Prostate gland (tissue), 2 donors: ENCODE measurements at places on chromosomes 2 and 18. TPM values are rescaled to one million over a fixed set of nuclear protein-coding genes. Genes with fewer than 3 reads are reported as not detected.
A peak's percentile ranks its signal among the peaks of the same experiment; 100 is the strongest.

DNA sequence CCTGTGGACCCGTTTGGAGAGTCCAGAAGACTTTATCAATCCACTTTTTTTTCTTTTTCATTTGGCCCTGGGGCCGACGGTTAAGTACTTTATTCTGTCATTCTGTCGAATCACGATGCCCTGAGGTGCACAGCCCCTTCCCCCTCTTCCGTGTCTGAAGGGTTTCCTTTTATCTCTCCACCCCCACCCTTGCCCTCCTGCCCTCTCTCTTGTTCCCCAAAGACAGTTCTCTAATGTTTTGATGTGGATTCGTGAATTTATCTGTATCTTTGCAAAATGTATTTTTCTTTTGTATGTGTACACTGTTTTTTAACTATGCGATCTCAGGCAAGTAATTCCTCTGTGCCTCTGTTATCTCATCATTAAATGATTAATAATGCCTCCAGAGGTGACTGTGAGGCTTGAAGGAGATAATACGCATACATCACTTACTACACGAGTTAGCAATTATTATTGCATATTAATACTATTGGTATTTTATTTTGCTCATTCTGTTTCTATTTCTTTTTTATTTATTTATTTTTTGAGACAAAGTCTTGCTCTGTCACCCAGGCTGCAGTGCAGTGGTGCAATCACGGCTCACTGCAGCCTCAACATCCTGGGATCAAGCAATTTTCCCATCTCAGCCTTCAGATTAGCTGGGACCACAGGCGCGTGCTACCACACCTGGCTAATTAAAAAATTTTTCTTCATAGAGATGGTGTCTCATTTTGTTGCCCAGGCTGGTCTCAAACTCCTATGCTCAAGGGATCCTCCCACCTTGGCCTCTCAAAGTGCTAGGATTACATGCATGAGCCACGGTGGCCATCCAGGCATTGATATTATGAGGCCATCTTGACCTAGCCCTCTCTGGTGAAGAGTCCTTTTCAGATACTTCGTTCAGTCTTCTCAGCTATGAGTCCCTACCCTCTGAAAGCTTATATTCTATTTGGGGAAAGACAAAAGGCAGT lies 1.4 kb upstream of the CASP8 start:
- DNase-seq, result no peak

DNA sequence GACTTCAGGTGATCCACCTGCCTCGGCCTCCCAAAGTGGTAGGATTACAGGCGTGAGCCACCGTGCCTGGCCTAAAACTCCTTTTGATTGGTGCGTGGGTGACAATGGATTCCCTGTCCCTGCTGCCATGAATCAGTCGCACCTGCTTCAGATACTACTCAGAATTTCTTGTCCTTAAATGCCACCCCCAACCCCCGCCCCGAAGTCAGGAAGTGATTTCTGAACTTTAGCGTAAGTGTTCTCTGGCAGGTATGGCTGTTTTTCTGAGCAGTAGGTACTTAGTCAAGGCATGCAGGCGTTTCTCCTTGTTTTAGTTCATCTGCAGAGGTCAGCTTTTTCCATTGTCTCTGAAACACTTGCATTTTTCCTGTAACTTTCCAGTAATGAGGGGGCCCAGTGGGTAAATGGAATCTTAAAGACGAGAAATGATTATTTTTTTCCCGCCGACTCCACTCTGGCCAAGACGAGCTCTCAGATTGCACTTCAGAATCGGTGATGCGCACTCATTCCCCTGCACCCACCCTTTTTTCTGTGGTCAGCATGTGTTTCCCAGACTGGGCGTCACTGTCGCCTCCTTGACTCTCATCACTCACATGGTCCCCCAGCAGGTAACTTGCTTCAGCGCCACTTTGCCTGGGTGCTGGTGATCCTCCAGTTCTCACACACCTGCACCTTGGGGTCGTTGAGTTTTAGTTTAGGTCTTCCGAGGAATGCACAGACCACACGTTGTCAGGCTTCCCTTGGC lies 179.7 kb downstream of the GBX2 start:
- no peak for DNase-seq

GRCh38 chr2:231300020-231300721 lies 95.3 kb upstream of the B3GNT7 start:
- DNase-seq, result peak; percentile 19

DNA sequence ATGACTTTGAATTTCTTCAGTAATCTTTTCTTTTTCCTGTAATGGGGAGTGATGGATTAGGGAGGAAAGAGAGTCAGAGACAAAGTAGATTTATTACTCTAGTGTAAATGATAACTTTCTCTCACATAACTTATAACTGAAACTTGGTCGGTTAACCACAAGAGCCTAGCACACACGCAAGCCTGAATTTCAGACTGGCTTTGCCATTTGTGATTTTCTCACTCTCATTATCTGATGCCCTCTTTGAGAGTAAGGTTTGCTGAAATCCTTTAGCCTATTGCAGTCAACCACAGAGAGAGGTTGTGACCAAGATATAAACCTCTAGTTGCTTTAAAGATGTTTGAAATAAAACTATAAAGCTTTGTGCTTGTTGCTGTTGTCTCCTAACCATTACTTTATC lies 117.9 kb upstream of the NETO1 start:
- no peak for DNase-seq

GRCh38 chr2:57084697-57085281 lies 901.0 kb downstream of the CCDC85A start:
- DNase-seq, result no peak

GRCh38 chr18:43486462-43486861 lies 209.2 kb upstream of the SYT4 start:
- DNase-seq, result no peak

- no peak for DNase-seq
Measured at GRCh38 chr2:17591846-17592245, 51.4 kb downstream of the VSNL1 start.

DNA sequence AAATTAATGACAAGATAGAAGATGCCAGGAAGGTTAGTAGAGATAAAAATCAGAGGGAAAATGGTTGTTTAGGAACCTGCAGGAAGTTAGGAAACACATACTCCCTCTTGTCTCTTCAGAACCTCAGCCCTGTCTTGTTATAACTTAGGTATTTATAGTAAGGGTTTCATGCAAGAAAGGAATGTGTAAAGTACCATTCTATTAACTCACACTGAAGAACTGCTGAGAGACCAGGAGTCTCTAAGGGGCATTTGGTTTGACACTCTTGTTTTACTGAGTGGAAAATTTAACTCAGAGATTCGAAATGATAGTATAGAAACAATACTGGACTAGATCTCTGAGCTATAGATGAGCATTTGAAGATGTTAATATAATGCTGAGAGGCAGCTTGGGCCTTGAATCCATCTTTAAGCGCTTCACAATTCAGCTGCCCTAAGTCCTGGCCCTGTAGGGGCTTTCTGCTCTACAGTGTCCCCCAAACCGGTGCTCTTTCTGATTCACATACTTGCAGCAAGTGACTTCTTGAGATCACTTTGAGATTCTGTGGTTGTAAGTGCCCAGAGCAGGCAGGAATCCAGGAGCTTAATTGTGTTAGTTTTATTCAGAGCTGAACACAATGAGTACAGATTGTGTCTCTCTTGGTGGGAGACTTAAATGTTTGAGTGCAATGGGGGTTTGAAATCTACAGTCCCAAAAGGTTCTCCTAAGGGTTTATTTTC lies 235.0 kb upstream of the RGPD4 start:
- no peak for DNase-seq

GRCh38 chr18:33751613-33752221 lies 173.7 kb downstream of the ASXL3 start:
- no peak for DNase-seq

- DNase-seq, result no peak
Measured at GRCh38 chr2:6452702-6453481, 412.8 kb downstream of the CMPK2 start.

DNA sequence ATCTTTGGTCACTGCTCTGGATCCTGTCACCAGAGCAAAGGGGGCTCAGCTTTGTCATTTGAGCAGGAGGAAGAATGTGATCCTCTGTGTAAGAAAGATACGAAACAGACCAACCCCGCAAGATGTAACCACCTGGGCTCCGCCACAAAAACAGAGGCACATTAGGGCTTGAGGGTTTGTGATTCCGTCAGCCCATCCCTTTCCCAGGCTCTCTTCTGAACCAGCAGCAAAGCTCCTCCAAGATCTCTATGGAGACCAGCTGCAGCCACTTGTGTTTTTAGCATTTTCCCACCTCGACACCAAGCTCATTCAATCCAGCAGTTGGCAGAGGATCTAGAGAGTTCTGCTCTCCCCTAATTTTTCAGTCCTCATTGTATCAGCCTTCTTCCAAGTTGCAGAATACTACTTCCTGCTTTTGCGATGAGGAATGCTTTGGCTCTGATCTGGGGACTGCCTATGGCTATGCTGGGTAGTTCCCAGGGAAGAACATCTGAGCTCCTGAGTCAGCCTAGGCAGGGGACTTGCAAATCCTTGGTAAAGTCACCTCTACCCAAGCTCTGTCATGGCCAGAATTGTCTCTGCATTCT lies 139.6 kb upstream of the RAB12 start:
- no peak for DNase-seq

GRCh38 chr2:86672027-86672545 lies 48.0 kb upstream of the RMND5A start:
- DNase-seq, result no peak

DNA sequence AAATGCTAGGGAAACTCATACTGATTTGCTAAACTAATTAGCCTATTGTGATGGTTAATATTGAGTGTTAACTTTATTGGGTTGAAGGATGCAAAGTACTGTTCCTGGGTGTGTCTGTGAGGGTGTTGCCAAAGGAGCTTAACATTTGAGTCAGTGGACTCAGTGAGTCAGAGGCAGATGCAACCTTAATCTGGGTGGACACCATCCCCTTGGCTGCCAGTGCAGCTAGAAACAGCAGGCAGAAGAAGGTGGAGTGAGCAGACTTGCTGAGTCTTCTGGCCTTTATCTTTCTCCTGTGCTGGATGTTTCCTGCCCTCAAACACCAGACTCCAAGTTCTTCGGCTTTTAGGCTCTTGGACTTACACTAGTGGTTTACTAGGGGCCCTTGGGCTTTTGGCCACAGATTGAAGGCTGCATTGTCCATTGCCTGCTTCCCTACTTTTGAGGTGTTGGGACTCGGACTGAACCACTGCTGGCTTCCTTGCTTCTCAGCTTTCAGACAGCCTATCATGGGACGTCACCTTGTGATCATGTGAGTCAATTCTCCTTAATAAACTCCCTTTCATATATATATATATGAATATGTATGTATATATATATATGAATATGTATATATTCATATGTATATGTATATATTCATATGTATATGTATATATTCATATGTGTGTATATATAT lies 69.7 kb downstream of the RPRM start:
- DNase-seq, result no peak

GRCh38 chr2:135962366-135963123 lies 22.9 kb downstream of the DARS1 start:
- no peak for DNase-seq

DNA sequence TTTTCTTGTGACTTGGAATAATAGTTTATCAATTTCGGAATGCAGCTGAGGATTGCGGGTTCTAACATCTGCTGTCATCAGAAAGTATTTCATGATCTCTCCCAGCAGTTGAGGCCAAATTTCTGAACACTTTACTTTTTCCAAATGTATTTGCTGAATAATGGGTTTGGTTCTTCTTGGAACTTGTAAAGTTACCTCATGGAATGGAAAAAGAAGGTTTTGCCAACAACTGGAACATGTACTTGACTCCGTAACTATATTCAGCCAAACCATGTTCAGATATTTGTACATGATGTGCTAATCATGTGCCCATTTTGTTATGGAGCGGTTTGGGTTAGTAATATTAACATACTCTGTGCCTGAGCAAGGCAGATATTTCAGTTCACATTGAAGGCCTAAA lies 119.6 kb downstream of the LCLAT1 start:
- DNase-seq, result no peak

DNA sequence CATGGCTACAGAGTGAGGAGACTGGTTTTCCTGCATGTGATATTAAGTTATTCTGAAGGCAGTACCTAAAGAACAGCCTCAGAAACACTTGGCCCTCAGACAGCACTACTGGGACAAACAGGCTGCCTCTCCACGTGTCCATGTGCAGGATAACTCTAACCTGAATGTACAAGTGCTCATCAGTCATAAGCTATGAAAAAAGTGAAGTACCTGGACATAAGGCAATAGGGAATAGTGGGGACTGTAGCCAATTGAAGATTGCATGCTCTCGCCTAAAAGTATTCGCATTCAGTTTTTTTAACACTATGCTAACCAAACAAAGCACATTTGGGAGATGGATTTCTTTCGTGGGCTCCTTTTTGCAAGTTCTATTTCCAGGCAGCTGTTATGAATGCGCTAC lies 33.0 kb downstream of the SLC14A1 start:
- no peak for DNase-seq

DNA sequence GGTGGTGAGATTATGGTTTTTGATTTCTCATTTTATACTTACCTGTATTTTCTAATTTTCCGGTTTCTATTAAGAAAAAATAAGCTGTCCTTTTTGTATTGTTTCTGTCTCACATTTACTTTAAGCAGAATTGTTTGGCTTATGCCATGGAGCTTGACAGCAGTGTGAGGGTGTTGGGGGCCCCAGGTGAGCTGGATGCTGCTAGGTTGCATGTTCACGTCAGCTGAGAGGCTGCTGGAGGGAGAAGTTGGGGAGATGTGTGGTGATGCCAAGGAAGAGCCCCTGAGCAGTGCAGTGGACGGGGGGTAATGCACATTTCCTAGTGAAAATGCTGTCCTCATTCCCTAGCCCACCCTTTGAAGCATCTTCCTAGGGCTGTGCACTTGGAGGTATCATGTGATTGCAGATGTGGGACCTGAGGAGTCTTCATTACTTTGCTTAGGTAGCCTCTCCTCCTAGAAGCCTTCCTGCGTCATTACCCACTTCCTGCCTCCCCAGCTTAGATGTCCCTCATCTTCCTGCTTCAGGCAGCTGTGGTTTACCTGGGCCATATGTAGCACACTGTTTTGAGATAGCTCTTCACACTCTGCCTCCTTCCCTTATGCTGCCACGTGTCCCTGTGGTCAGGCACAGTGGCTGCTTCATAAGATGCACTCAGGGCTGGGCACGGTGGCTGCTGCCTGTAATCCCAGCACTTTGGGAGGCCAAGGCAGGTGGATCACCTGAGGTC lies 16.2 kb downstream of the ATG16L1 start:
- no peak for DNase-seq

GRCh38 chr2:174763780-174764179 lies 492 bp downstream of the CHRNA1 start:
- no peak for DNase-seq

MFSD2B gene
- not detected for total RNA-seq

SLC25A52 gene
- total RNA-seq, result 1.3 TPM

CFAP221 gene
- not detected for total RNA-seq

FSIP2 gene
- 0.91 TPM for total RNA-seq

GPR75 gene
- total RNA-seq, result 8.3 TPM

CDH20 gene
- total RNA-seq, result 0.28 TPM

CNRIP1 gene
- total RNA-seq, result 3.6 TPM

ZNF24 gene
- total RNA-seq, result 39.4 TPM

NXPH2 gene
- total RNA-seq, result not detected

PID1 gene
- 14.0 TPM for total RNA-seq
